ENCODE measurements at places on chromosomes 6 and 20. TPM values are rescaled to one million over a fixed set of nuclear protein-coding genes. Genes with fewer than 3 reads are reported as not detected.

MYBL2 gene
- 7.1 TPM for total RNA-seq

DNA sequence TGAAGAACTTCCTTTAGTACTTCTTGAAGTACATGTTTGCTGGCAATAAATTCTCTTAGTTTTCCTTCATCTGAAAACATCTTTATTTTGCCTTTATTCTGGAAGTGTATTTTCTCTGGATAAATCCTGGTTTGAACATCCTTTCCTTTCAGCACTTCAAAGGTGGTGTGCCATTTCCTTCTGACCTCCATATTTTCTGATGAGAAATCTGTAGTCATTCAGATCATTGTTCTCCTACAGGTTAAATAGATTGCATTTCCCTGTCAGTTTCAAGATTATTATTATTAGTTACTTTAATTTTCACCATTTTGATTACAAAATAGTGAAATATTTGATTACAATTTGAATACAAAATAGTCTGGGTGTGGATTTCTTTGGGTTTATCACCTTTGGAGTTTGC is 134.5 kb downstream of the CDH26 start:
- no peak for DNase-seq

- DNase-seq, result no peak
These were observed 323.2 kb downstream of the ADGRB3 start for GRCh38 chr6:68958327-68958726.

DNA sequence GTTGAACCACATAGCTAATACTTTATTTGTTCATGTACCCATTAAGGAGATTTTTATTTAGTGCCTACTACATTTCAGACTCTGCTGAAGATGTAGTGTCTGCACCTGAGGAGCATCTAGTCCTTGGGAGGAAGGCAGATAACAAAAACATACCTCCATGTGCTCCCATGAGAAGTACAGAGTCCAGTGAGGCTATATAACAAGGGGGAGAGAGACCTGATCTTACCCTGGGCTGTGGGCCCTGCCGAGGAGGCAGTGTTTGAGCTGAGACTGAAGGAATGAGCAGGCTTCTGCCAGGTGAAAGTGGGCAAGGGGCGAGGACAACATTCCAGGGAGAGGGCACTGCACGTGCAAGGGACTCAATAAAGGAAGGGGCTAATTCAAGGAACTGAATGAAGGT is 12.1 kb downstream of the MANBAL start:
- DNase-seq, result no peak

GUCA1A gene
- 0.12 TPM for total RNA-seq

- DNase-seq, result no peak
These were observed 731.6 kb upstream of the MMS22L start for GRCh38 chr6:98014442-98015201.

AKAP12 gene
- 2.4 TPM for total RNA-seq

DNA sequence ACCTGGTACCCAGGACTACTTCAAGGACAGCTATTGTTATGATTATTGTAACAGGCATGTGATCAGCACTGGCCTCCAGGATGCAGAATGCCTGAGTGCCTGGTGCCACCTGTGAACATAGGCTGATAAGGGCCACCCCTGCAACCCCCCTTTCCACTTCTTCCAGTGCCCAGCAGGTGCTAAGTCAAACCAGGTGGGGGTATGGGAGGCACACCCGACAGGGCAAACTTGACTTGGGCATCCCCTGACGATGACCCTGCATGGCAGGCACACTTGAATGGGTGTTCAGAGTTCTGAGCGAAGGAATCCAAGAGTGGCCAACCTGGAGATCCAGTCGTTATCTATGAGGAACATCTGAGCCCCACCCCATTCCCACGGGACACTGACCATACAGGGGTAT is 3.4 kb downstream of the ADA start:
- DNase-seq, result no peak

GRCh38 chr6:142395768-142396231 is 94.0 kb downstream of the ADGRG6 start:
- no peak for DNase-seq

IPCEF1 gene
- total RNA-seq, result 1.9 TPM

- no peak for DNase-seq
These were observed 144.2 kb upstream of the CEP162 start for GRCh38 chr6:84371681-84372080.

DNA sequence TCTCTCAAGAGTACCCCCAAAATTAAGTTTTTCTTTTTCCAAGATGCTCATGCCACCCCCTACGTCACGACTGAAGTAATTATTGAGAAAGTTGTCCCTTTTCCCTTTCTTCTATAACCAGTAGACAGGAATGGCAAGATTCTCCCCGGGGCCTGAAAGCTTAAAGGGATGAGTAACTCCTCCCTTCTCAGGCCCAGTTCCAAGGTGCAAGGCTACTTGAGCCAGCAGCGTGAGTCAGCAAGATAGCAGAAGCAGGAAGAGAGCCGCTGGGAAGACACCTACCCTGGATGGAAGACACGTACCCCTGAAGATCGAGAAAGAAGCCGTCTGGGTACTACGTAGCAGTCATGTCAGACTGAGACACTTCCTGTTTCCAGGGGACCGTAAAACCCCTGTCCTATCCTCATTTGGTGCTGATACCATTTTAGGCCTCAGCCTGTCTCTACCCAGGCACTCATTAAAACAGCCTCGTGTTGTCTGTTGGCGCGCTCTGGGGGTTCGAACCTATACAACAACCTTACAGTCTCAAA is 241.0 kb downstream of the ADGRG6 start:
- no peak for DNase-seq

LIN28B gene
- not detected for total RNA-seq

GRCh38 chr20:63253438-63254231 is 628 bp downstream of the NKAIN4 start:
- DNase-seq, result no peak

DNA sequence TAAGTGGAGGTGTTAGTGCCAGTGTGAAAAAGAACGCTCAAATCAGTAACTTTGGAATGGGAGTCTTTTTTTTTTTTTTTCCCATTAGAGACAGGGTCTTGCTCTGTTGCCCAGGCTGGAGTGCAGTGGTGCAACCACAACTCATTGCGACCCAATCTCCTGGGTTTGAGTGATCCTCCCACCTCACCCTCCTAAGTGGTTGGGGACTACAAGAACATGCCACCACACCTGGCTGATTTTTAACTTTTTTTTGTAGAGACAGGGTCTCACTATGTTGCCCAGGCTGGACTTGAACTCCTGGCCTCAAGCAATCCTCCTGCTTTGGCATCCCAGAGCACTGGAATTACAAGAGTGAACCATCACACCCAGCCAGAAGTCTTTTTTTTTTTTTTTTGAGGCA is 19.7 kb downstream of the LATS1 start:
- no peak for DNase-seq

GRCh38 chr6:170245475-170245992 is 45.3 kb downstream of the DLL1 start:
- DNase-seq, result peak; percentile 57

DNA sequence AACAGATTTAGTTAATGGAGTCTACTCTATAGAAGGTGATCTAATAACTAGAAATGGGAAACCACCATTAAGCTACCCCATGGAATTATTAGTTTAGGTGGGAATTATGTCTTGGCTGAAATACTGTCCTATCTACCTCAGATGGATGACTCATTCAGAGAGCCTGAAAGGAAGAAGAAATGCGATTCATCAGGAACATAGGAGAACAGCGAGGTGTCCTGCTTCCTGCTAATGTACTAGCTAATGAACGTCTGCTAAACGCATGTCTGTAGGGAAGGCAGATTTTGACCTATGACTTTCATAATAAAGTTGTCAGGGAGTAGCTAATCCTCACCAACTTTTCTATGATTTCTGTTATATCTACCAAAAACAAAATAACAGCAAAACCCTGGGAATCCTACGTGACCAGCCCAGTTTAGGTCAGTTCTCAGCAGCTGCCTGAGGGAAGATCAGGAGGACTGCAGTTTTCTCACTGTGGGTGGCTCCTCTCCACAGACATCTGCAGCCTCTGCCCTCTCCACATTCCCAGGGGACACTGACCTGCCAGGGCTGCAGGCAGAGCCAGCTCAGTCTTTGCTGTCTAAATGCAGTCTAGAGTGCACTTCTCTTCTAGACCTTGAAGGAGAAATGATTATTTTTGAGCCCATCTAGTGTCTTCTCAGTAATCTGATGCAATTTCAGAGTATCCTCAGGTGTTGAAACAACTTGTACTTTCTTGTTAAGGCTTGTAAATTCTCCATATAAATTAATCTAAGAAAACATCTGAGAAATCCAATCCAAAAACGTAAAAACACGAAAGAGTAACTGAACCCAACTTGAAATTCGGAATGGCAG is 18.1 kb upstream of the SFT2D1 start:
- no peak for DNase-seq

DNA sequence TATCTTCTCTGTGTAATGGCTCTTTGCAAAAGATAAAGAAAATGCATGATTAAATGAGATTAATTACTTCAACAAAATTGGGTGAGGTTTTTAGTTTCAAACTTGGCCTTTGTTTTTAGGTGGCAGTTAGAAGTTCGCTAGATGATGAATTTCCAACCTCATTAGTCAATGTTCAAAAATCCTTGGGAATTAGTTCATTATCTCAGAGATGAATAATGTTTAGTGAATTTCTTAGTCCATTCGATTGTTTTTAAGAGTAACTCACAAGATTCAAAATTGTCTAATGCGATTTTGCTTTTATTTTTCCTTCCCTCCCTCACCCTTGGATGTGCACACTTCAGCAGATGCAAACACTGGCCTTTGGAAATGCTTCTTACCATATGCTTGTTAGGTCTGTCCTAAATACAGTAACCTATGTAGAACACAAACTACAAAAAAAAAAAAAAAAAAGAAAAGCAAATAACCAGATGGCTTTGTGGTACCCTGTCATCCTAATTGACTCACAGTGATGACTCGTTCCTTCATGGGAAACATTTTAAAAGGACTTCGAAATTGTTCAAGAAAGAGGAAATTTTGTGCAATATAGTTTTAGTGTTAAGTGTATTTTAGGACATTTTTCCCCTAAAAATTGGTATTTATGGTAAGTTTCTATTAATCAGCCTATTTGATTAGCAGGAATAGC is 66.7 kb downstream of the FAM229B start:
- DNase-seq, result no peak

- no peak for DNase-seq
These were observed 615.4 kb downstream of the MAFB start for GRCh38 chr20:40073535-40074111.

- DNase-seq, result no peak
These were observed 10.7 kb upstream of the LZTS3 start for GRCh38 chr20:3183896-3184612.

DNA sequence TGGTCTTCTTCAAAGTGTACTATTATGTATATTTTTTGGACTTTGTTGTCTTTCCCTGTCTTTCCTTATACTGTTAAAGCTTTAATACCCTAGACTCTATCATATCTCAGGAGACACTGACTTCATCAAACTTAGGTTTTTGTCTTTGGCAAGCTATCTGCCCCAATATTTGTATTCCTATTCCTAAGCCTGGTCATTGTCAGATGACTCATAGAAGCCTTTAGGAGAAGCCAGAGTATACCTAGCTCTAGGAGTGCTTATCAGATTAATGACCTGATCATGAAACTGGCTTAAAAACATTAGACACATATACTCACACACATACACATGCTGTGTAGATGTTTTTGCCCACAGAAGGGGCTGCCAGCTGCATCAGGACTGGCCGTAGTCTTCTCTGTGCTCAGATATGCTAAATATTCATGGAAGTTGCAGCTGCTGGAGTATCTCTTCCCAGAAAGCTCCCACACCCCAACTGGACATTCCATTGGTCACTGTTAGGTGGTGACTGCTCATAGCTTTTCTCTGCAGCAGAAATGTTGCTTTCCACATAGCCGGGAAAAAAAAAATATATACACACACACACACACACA is 102.0 kb downstream of the ANKS1A start:
- DNase-seq, result no peak

- no peak for DNase-seq
These were observed 3.2 kb upstream of the NCR2 start for GRCh38 chr6:41332241-41332640.

TUBB2B gene
- total RNA-seq, result 6.9 TPM

DNA sequence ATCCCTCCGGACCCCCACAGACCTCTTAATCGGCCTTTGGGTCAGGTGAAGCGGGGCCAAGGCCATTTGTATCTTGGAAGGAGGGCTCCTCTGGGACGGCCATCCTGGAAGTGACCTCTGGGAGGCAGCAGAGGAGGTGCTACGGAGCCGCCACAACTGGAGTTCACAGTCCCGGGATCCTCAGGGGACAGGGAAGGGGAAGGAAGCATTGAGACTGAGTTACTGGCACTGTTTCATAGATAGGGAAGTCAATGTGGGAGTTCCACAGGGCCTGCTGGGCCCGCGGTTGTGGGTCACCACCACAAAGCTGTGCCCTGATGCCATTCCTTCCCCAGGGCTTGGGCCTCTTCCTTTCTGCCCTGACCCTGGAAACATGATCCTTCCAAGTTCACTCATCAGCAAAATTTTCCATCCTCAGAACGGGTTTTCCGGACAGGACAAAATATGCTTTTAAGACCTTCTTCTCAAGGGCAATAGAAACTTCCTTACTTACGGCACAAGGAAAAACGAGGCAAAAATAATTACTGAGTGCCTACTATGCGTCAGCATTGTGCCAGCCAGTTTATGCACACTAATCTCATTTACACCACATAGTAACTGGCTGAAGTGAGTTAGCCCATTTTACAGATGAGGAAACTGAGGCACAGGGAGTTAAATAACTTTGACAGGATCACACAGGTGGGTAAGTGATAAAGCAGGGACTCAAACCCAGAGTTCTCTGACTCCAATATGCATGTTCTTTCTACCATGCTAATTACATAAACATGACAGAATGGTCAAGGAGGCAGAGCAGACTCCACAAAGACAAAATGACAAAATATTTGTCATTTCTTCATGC is 143.8 kb downstream of the UNC5CL start:
- peak; percentile 67 for DNase-seq

DNA sequence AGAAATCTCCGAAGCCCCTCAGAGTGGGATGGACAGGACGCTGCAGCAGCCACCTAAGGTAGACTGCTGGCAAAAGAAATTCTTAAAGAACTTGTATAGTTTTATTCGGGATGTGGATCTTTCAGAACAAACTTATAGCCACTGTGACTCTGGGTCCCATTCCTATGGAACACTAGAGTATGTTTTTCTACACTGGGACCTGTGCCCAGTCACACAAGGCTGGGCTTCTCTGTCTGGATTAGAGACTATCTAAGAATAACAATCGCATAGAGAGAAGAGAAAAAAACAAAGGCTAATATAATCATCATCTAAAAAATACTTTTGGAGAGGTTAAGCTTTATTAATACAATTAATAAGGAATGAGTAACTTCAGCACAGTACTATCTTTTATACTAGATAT is 28.9 kb downstream of the RMND1 start:
- no peak for DNase-seq
